ENCODE measurements at places on chromosomes 12 and 14.

GRCh38 chr12:131067981-131068851 is 114.5 kb downstream of the ADGRD1 start:
- no peak for DNase-seq

GRCh38 chr14:49512147-49512551 is 74.0 kb downstream of the RPS29 start:
- no peak for DNase-seq

GRCh38 chr14:94462763-94463572 is 10.4 kb upstream of the SERPINA11 start:
- no peak for DNase-seq

GRCh38 chr12:86006727-86007126 is 132.6 kb downstream of the NTS start:
- no peak for DNase-seq

GRCh38 chr14:23433457-23433856 is 2.0 kb downstream of the MYH7 start:
- DNase-seq, result no peak

DNA sequence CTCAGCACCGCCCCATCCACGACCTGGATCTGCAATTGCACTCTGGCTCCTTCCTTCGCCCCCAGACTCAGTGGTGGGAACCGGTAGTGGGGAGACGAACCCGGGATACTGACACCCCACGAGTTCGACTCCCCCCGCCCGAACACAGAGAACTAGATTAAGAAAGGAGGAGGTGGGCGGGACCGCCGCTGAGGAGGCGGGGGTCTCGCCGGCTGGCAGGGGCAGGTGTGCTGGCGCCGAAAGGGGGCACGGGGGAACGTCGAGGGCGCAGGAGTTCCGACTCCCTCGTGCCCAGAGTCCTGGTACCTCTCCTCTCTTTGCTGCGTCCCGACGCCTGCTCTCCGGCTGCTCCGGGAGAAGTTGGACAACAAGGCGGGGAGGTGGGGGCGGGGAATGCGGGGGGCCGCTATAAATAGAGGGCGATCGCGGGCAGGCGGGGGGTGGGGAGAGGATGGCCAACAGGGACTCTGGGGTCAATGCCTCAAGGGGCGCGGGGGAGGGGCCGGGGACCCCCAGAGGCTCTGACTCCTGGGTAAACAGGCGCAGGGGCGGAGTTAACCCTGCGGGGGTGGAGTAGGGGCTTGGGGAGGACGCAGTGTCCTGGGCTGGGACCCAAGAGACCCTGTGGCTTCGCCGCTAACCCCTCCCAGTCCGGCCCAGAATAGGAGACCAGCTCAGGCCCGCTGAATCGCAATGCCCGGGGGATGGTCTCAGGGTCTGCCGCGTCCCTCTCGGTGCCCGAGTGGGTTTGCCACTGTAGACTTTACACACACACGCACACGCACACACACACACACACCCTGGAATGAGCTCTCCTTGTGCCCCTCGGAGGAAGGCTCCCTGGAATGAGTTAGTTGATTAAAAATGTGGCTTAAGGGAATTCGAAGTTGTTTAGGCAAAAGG is 761 bp upstream of the NDRG2 start:
- no peak for DNase-seq

DNA sequence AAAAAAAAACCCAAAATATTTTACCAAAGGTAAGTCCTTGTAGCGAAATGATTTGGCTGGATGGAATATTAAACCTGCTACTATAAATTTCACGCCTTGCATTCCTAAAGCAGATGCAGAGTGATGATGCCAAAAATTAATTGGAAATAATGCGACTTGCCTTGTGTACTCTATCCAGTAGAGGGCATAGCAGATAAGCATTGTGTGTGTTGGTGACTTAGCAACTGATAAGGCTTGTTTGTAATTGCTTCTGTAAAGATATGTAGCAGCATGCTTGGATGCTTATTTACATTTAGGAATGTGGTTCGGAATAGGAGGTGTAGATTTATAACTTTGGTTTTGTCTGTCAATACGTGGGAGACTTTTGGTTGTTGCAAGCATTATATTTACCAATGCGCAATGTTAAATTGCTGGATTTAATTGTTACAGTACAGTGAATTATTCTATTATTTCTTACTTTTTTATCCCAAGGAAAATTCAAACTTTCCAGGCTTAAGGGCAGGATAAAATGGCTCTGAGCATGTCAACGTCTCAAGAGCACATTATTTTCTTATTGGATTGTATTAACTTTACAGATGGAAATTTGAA is 80.5 kb downstream of the TMEM260 start:
- DNase-seq, result peak; percentile 5

- DNase-seq, result no peak
Observed at GRCh38 chr12:68839183-68840147, 31.5 kb downstream of the MDM2 start.

DNA sequence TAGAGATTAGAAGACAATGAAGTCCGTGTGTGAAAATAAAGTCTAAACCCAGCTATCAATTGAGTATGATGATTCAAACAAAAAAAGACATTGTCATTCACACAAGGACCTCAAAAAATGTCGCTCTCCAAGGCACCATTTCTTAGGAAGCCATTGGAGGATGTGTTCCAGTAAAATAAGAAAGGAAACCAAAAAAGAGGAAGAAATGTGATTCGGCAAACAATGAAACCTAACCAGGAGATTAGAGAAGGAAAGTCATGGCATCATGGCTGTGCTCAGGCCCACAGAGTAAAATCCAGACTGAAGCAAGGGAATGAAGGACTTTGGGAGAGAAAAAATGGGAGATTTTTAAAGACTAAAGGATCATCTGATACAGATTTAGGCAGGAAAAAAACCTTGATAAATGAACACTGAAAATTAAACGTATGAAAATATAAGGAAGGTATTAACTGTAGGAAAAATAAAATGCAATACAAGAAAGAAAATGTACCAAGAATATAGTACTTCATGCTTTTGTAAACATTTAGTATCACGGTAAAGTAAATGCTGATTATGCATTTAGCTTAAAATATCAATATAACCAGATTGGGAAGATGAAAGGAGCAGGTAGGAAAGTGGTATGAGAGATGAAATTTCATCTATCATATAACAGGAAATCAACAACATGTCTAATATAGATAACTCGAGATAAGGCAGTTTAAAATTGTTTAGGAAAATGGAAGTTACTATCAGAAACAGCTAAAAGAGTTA is 38.2 kb upstream of the MTHFD1 start:
- DNase-seq, result no peak

DNA sequence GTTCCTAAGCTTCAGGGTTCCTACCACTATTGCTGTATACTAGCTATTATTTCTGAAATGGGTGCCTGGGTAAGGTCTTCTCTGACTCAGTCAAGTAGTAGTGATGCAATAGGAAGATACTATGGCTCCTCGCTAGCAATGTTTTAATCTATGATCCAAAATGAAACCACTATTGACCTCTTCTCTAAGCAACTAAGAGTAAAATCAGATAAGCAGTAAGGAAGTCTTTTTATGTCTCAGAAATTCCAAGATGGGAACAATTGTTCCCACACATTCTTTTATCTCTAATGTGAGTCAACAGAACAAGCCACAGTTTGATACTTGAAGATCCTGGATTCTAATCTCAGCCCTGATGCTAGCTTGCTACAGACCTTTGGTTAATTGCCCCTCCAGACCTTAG is 45.1 kb downstream of the AREL1 start:
- DNase-seq, result no peak

DNA sequence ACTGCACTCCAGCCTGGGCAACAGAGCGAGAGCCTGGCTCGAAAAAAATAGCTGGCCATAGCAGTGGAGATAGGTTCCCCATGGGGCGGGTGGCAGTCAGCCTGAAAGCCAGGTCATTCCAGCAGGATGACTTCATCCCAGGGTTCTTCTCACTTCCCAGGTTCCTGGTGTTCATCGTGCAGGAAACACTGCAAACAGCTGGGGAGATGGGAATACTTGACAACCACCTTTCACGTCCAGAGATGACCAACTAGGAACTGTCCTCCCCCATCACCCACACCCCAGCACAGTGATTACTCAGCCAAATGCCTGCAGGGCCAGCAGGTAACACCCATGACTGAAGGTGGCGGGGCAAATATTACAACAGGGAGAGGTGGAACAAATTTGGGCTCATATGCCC is 1.7 kb downstream of the VSIG10 start:
- no peak for DNase-seq

- no peak for DNase-seq
Observed at GRCh38 chr14:100658181-100658886, 68.4 kb upstream of the DLK1 start.

GRCh38 chr12:92206596-92206995 is 61.0 kb upstream of the BTG1 start:
- no peak for DNase-seq

DNA sequence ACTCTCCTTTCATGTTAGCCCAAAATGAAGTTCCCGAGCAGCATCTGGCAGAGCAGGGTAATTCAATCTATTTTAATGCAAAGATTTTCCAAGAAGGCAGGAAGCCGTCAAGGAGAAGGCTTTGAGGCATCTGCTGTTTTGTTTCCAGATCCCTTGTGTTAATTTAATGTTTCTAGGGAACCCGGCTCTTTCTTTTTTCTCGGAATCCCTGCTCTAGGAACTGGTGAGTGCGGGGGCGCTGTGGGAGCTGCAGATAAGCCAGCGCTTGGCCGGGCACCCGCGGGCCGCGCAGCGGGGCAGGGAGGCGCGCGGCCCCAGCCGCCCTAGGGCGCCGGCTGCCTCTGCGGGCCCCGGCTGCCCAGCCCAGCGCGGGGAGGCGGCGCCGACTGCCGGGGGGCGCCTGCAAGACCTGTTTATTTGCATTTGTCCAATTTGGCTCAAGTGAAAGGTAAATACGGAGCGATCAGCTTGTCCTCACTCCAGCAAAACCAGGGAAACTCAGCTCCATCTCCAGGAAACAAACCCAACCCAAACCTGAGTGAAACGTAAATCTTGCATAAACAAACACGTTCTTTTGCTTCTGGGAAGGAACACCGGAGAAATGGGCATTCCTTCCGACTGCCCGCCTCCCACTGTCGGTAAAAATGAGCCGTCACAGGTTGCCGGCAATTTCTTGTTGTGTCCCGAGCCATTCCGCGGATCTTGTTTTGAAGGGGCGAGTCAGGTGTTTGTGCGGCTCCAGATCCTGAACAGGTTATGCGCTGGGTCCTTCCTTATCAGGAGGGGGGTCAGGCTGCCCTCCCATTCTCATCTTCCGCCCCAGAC is 65.1 kb downstream of the CRADD start:
- peak; percentile 18 for DNase-seq

- no peak for DNase-seq
Observed at GRCh38 chr12:93763746-93764147, 86.6 kb downstream of the CRADD start.

GRCh38 chr12:10554228-10554755 is 48.6 kb downstream of the EIF2S3B start:
- DNase-seq, result no peak

DNA sequence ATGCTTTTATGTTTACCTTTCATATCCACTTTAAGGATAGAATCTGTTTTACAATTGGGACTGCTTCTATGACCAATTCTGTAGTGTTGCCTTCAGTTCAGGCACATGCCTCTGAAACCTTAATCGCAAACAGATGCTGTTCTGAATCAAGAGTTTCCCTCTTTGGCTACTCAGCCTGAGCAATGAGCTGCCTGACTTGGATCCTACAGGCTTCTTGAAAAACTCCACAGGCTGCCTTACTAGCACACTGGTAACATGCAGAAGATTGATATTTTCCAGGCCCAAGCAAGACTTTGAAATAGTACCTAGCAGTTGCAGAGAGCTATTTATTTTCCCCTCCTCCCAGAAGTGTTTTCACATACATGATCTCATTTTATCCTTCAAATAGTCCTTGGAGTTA is 34.8 kb upstream of the PMCH start:
- DNase-seq, result no peak
